ENCODE measurements at places on chromosomes 4 and X. TPM values are rescaled to one million over a fixed set of nuclear protein-coding genes. Genes with fewer than 3 reads are reported as not detected.

ABCE1 gene
- total RNA-seq: 214 TPM

SPANXA1 gene
- total RNA-seq: not detected

TEX13D gene
- total RNA-seq: not detected

HGFAC gene
- not detected for total RNA-seq

PFKFB1 gene
- not detected for total RNA-seq

PAGE3 gene
- not detected for total RNA-seq

MAGEC2 gene
- 0.28 TPM for total RNA-seq

NPY2R gene
- total RNA-seq: not detected

PWWP3B gene
- total RNA-seq: 0.28 TPM

CYBB gene
- under 0.01 TPM for total RNA-seq

FOXO4 gene
- 6.8 TPM for total RNA-seq

DDX60 gene
- total RNA-seq: 26.2 TPM

HPGD gene
- 0.28 TPM for total RNA-seq

PNMA6F gene
- not detected for total RNA-seq

AKAP14 gene
- not detected for total RNA-seq

TMPRSS11D gene
- total RNA-seq: not detected

ERCC6L gene
- total RNA-seq: 11.3 TPM

WAS gene
- total RNA-seq: 0.28 TPM

SRPK3 gene
- 0.85 TPM for total RNA-seq

AKAP4 gene
- total RNA-seq: not detected

CT83 gene
- not detected for total RNA-seq

DCHS2 gene
- total RNA-seq: not detected

TLR10 gene
- not detected for total RNA-seq

ERAS gene
- not detected for total RNA-seq

NELFA gene
- 14.8 TPM for total RNA-seq

SLC4A4 gene
- 21.1 TPM for total RNA-seq

GATA1 gene
- not detected for total RNA-seq

SMIM10 gene
- 5.4 TPM for total RNA-seq

Measured in regular cardiac myocyte (primary cell).